ENCODE measurements at places on chromosomes 1 and 21.
A peak's percentile ranks its signal among the peaks of the same experiment; 100 is the strongest.

DNA sequence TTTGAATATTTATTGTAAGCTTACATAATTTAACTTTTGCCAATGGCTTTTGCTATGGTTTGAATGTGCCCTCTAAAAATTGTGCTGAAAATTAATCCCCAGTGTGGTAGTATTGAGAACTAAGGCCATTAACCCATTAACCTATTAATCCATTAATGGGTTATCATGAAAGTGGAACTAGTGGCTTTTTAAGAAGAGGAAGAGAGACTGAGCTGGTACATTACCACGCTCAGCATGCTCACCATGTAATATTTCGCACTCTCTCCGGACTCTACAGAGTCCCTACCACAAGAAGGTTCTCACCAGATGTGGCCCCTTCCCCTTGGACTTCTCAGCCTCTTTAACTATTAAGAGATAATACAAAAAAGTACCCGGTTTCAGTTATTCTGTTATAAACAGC is 164.4 kb upstream of the ZRANB2 start:
- H3K4me1 ChIP-seq, result no peaks in the 10 kb centered on the region
- no peak overlapping the region for H3K4me3 ChIP-seq
- H3K36me3 ChIP-seq, result no peaks in the 10 kb centered on the region
- H3K27me3 ChIP-seq, result no peaks in the 10 kb centered on the region

GRCh38 chr1:101137144-101138126 is 99.4 kb upstream of the S1PR1 start:
- no peak overlapping the region for H3K27ac ChIP-seq
- no peak for DNase-seq
- H3K4me1 ChIP-seq, result peaks cover 9% of the 10 kb centered on the region
- H3K27me3 ChIP-seq, result no peaks in the 10 kb centered on the region

DNA sequence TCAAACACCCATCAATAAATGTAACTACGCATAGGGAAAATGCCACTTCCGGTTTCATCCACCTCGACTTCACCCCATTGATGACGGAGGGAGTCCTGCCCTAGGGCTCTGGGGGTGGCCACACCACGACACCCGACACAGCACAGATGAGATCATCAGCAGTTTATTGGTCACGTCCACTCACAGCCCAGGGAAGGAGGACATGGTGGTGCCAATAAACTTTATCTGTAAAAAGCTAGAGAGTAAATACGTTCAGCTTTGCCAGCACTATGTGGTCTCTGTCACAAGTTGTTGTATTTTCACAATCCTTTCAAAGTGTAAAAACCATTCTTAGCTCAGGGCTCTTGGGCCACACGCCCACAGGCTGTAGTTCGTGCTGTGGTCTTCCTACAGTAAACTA is 16.3 kb downstream of the SETD4 start:
- no peak overlapping the region for H3K27ac ChIP-seq
- peaks cover 73% of the 10 kb centered on the region for H3K36me3 ChIP-seq
- no peaks in the 10 kb centered on the region for H3K27me3 ChIP-seq
- DNase-seq, result no peak
- H3K4me3 ChIP-seq, result no peak overlapping the region
- H3K4me1 ChIP-seq, result peaks cover 4% of the 10 kb centered on the region

DNA sequence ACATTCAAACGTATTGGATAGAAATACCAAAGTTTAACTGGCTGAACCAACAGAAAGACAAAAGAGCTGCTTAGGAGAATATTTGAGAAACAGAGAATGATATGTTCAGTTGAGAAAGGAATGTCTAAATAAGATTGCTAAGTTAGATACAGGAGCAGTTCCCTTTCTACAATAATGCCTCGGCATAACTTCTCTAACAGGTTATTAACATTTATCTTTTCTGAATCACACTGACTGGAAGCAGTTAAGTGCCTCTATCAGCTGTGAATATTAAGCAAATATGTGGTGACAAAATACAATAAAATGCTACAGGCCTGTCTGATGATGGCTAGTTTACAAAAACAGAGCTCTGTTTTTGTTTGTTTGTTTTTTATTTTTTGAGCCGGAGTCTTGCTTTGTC is 121.9 kb downstream of the KCNK1 start:
- no peaks in the 10 kb centered on the region for H3K36me3 ChIP-seq
- H3K27ac ChIP-seq, result no peak overlapping the region
- no peaks in the 10 kb centered on the region for H3K27me3 ChIP-seq

- H3K27ac ChIP-seq, result no peak overlapping the region
- DNase-seq, result peak; percentile 6
- no peaks in the 10 kb centered on the region for H3K36me3 ChIP-seq
These were observed 23.9 kb upstream of the SAMD11 start for GRCh38 chr1:899636-900317.

DNA sequence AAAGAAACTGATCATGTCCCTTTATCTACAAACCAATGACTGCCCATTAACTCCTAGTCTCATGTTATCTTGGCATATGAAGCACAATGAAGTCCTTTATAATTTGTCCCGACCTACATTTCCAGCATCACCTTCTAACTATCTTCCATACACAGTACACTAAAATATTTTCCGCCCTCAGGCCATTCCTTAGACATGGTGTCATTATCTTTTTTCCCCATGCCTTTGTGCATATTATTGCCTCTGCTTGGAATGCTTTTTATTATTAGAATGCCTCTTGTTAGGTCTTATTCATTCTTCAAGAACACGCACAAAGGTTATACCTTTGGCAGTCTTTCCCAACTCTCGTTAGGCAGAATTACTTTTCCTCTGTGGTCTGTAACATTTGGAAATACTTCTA is 39.6 kb downstream of the ATG4C start:
- no peaks in the 10 kb centered on the region for H3K36me3 ChIP-seq
- H3K4me1 ChIP-seq, result no peaks in the 10 kb centered on the region
- H3K4me3 ChIP-seq, result no peak overlapping the region
- no peaks in the 10 kb centered on the region for H3K27me3 ChIP-seq
- no peak overlapping the region for H3K27ac ChIP-seq

DNA sequence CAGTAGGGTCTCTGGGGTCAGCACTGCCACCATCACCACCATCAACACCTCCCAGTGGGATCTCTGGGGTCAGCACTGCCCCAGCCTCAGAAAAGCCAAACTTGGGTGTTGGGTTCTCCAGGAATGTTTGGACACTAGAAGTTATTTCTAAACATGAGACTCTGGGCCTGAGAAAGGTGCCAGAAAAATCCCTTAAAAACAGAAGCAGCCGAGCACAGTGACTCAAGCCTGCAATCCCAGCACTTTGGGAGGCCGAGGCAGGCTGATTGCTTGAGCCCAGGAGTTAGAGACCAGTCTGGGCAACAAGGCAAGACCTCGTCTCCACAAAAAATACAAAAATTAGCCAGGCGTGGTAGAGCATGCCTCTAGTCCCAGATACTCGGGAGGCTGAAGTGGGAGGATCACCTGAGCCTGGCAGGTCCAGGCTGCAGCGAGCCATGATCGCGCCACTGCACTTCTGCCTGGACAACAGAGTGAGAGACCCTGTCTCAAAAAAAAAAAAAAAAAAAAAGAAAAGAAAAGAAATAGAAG is 470 bp downstream of the PTAFR start:
- H3K36me3 ChIP-seq, result no peaks in the 10 kb centered on the region
- no peak for DNase-seq

DNA sequence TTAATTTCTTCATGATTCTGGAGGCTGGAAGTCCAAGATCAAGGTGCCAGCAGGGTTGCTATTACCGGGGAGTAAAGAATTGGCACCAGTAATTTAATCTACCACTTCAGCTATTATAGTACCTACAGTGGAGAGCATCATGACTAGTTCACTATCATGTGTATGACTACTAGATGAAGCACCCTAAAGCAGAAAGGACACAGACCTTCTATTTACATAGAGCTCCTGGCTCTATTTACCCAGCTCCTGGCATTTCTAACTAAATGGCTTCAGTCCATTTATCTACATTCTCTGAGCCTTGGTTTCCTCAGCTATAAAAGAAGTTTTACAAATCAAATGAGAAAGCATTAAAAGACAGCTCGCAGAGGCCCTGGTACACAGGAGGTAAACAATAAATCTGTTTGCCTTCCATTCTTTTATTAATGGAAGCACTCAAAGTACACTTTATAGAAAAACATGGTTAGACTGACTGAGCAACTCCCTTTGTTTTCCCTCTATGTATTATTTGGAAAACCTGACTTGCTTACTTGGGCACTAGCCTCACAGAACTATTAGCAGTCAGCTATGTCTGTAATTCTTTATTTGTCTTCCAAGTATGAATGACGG is 203.0 kb downstream of the SLC35F3 start:
- no peak for DNase-seq
- no peaks in the 10 kb centered on the region for H3K36me3 ChIP-seq
- H3K4me1 ChIP-seq, result no peaks in the 10 kb centered on the region

DNA sequence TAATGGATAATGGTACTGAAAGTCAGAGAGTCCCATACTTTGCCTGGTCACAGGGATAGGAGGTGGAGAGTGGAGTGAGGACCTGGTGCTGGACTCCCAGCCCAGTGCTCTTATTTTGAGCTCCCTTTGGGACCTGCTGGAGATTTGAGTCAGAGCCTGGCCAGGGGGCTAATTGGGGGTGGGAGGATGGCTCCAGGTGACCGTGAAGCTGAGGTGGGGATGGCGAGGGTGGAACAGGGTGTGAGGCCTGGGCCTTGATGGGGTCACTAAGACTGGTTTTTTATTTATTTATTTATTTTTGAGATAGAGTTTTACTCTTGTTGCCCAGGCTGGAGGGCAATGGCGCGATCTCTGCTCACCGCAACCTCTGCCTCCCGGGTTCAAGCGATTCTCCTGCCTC is 17.8 kb downstream of the AMPD2 start:
- no peaks in the 10 kb centered on the region for H3K4me1 ChIP-seq
- no peaks in the 10 kb centered on the region for H3K36me3 ChIP-seq
- peak; percentile 22 for DNase-seq
- no peak overlapping the region for H3K4me3 ChIP-seq
- H3K27ac ChIP-seq, result no peak overlapping the region
- H3K27me3 ChIP-seq, result no peaks in the 10 kb centered on the region

DNA sequence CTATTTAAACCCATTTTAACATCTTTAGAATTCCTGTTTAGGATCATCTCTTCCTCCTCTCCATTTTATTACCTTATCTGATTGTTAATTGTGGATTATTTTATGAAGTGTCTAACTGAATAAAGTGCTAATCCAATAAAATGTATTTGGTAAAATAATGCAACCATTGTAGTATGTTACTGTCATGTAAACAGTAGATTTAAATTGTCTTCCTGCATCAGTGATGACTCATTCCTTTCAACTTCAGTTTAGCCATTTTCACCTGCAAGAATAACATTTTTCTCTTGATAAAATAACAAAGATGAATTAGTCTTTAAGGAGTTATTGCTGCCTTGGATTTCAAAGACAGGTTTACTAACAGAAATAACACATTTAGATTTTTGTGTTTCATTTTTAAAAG is 5.4 kb downstream of the PPP2R5A start:
- H3K4me1 ChIP-seq, result peaks cover 48% of the 10 kb centered on the region
- H3K27ac ChIP-seq, result peak overlapping the region; percentile 34
- no peaks in the 10 kb centered on the region for H3K36me3 ChIP-seq
- DNase-seq, result no peak
- H3K27me3 ChIP-seq, result no peaks in the 10 kb centered on the region

DNA sequence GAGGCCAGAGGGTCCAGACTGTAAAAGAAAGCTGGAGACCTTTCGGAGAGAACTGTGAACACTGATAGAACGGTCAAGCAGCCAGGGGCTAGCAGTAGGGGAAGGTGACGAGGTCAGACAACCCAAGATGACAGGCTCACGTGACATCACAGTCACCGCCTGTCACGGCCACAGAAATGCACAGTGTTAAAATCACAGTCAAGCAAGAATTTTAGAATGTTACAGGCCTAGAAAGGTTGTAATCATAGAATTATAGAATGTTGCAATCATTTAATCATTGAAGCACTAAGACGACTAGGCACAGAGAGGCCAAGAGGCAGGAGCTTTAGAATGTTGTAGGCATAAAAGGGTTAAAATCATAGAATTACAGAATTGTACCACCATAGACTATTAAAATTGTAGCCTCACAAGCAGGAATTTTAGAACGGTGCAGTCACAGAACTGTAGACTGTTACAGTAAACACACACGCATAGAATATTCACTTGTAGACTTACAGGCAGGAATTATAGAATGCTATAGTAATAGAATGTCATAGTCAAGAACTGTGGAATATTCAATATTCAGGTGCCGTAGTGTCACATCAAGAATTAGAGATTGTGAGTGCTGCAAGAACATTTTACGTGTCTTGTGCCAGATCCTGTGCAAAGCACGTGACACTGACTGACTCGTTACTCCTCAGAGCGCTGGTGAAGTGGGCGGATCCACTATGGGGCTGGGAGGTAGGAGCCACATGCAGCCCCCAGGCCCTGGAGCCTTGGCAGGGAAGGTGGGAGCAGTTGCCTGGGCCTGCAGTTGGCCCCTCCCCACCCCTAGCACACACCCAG is 118.1 kb downstream of the EPHB2 start:
- no peak overlapping the region for H3K27ac ChIP-seq
- H3K4me3 ChIP-seq, result no peak overlapping the region
- no peaks in the 10 kb centered on the region for H3K27me3 ChIP-seq
- H3K36me3 ChIP-seq, result no peaks in the 10 kb centered on the region
- H3K4me1 ChIP-seq, result no peaks in the 10 kb centered on the region

DNA sequence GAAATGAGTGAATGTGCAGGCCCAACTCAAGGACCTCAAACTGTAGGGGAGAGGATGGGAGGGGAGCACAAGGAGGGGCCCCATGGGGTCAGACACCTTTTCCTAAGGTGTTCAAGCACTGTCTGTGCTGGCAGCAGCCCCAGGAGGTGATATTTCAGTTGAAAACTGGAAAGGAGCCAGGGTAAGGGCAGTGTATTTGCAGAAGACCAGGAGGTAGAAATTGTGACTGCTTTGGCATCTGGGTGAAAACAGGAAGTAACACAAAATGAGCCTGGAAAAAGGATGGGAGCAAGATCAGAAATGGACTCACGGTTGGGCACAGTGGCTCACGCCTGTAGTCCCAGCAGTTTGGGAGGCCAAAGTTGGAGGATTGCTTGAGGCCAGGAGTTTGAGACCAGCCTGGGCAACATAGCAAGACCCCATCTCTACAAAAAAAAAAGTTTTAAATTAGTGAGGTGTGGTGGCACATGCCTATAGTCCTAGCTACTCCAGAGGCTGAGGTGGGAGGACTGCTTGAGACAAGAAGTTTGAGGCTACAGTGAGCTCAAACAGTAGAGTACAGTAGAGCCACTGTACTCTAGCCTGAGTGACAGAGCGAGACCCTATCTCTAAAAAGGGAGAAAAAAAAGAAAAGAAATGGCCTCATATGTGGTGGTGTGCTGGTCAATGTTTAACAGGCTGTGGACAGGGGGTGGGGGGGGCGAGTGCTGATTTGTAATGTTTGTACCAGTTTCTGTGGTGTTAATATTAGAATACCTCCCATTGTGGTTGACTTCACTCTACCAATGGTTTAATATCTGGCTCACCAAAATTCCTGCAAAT is 76.2 kb upstream of the ANGPTL1 start:
- no peaks in the 10 kb centered on the region for H3K36me3 ChIP-seq
- H3K27ac ChIP-seq, result no peak overlapping the region
- DNase-seq, result no peak
- H3K4me3 ChIP-seq, result no peak overlapping the region
- H3K27me3 ChIP-seq, result no peaks in the 10 kb centered on the region
